CD4-positive, alpha-beta T cell treated with Interleukin-6 at 100 ng/mL for 8 hours (primary cell): ENCODE measurements at places on chromosomes 12 and 14.
A peak's percentile ranks its signal among the peaks of the same experiment; 100 is the strongest.

DNA sequence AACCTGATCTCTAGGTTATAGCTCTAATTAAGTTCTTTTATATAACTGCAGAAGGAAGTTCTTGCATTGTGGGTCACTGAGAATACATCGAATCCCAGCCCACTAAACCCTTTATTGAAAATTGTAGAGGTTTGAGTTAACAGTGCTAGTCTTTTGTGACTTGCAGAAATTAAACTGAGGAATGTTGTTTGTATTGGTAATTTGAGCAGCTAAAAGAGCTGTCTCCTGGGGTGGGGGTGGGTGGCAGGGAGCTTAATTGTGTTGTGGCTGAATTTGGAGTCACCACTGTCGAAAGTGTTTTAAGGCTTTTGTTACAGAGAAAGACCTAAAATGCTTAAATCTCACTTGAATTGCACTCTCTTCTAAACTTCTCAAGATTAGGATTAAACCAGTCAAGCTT is 3.2 kb upstream of the COX8C start:
- DNase-seq = no peak

- DNase-seq = no peak
Measured at GRCh38 chr12:71840231-71840847, 780 bp downstream of the TBC1D15 start.

DNA sequence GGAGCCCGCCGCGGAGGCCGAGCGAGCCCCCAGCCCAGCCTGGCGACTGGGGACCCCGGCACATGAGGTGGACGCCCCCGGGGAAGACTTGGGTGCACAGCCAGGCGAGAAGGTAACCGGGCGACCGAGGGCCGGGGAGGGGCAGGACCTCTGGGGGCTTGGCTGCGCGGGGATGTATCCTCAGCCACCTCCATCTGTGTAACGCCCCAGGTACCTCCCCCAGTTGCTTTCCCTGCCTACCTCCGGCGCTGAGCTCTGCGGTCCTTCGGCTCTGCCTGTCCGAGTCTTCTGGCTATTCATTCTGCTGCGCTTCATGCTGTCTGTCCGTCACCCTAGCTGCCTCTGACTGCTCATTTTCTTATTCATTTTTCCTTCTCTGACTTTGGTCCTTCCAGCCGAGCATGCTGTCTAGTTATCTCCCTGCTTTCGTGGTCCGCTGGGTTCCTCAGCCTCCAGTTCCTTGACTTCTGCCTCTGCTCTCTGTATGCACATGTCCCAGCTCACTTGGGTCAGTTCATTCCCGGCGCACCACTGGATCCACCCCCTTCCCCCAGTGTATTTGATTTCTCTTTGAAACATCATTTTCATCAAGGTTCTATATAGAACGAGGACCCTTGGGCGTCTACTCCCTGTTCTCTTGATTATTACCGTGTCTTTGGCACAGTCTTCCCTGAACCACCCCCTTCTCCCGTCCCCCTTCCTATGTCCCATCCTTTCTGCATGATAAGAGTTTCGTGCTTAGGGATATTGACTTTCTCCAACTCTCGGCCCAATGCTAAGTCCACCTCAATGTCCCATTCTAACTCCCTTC is 612 bp downstream of the PHC1 start:
- DNase-seq = peak; percentile 57

GRCh38 chr12:53227836-53228235 is 4.2 kb downstream of the RARG start:
- DNase-seq = no peak

GRCh38 chr12:46770501-46771183 is 55.2 kb downstream of the SLC38A4 start:
- DNase-seq = no peak

- no peak for DNase-seq
Measured at GRCh38 chr12:58029260-58029659, 87.9 kb downstream of the ATP23 start.

DNA sequence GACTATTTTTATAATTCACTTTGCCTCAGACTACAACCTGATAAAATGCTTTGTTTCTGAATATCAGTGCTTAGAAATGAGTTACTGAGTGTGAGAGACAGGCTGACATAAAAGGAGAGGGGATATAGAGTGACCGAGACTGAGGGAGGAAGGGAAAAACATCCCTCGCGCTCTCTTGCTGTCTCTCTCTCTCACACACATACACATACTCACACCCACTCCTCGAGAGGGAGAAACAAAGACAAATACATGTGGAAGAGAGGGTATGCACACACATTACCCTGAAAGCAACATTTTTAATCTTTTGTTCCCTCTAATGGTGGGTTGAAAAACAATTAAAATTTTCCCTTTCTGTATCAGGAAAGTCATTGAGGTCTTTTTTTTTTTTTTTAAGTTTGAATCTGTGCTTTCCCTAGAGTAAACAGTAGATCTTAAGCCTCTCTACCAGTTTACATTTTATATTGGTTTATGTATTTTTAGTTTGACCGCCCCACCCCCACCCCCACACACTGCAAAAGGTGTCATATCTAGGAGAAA is 45.3 kb downstream of the FRS2 start:
- no peak for DNase-seq

GRCh38 chr12:37546206-37546605 is 770.4 kb upstream of the ALG10B start:
- no peak for DNase-seq

GRCh38 chr12:14514946-14515345 is 52.7 kb downstream of the PLBD1 start:
- DNase-seq = no peak

- no peak for DNase-seq
Measured at GRCh38 chr12:62914443-62915203, 20.3 kb downstream of the PPM1H start.

GRCh38 chr14:70594461-70594860 is 6.0 kb downstream of the MED6 start:
- DNase-seq = no peak

DNA sequence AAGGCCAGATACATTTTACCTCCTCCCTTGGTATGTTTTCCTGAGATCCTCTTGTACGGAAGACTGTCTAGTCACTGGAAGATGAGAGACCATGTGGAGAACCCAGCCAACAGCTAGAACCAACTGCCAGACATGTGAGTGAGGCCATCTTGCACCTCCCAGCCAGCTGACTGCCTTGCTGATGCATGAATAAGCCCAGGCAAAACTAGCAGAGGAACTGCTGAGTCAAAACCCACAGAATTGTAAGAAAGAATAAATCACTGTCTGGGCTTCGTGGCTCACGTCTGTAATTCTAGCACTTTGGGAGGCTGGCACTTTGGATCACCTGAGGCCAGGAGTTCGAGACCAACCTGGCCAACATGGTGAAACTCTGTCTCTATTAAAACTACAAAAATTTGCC is 160.0 kb downstream of the TPH2 start:
- no peak for DNase-seq

GRCh38 chr12:50986966-50987737 is 34.8 kb downstream of the HIGD1C start:
- DNase-seq = peak; percentile 22

DNA sequence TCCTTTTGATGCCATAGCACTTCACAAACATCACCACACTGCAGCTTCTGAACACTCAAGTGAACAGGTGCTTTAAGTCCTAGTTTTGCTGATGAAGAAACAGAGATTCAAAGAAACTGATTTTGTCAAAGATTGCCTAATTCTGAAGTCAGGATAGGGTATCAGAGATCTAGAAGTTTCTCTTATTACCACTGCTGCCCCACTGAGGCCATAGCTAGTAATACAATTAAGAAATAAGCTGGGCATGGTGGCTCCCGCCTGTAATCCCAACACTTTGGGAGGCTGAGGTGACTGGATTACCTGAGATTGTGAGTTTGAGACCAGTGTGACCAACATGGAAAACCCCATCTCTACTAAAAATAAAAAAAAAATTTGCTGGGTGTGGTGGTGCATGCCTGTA is 458.3 kb upstream of the SEL1L start:
- no peak for DNase-seq

- DNase-seq = peak; percentile 10
Measured at GRCh38 chr14:99393059-99393655, 87.5 kb downstream of the SETD3 start.

DNA sequence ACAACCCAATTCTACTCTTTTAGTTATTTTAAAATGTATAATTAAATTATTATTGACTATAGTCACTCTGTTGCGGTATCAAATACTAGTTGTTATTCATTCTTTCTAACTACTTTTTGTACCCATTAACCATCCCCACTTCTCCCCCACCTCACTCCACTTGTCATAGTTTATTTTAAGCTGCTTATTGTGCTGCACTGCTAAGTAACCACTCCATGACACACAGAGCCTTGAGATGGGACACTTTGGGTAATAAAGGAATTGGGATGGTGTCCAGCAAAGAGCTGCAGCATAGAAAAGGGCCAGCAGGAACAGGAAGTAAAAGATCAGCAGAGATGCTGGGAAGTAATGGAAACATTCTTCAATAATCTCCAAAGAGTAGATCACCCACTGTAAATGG is 123.0 kb downstream of the RPS29 start:
- no peak for DNase-seq

- no peak for DNase-seq
Measured at GRCh38 chr12:89817501-89818226, 109.0 kb upstream of the ATP2B1 start.

DNA sequence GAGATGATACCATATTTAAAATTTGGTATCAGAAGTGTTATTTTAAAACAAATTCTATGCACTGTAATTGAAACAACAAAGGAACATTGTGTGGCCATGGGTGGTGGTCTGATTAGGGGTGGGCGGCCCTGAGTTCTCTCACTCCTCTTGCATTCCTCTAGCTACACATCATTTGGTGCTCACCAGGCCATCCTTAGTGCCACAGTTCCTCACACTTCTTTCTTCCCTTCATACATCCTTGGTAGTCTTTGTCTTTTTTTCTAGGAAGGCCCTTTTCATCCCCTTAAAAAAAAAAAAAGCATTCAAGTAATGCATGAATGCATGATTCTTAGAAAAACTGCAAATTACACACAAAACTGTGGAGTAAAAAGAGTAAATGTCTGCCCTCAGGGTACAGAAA is 2.4 kb upstream of the MANSC4 start:
- DNase-seq = no peak

DNA sequence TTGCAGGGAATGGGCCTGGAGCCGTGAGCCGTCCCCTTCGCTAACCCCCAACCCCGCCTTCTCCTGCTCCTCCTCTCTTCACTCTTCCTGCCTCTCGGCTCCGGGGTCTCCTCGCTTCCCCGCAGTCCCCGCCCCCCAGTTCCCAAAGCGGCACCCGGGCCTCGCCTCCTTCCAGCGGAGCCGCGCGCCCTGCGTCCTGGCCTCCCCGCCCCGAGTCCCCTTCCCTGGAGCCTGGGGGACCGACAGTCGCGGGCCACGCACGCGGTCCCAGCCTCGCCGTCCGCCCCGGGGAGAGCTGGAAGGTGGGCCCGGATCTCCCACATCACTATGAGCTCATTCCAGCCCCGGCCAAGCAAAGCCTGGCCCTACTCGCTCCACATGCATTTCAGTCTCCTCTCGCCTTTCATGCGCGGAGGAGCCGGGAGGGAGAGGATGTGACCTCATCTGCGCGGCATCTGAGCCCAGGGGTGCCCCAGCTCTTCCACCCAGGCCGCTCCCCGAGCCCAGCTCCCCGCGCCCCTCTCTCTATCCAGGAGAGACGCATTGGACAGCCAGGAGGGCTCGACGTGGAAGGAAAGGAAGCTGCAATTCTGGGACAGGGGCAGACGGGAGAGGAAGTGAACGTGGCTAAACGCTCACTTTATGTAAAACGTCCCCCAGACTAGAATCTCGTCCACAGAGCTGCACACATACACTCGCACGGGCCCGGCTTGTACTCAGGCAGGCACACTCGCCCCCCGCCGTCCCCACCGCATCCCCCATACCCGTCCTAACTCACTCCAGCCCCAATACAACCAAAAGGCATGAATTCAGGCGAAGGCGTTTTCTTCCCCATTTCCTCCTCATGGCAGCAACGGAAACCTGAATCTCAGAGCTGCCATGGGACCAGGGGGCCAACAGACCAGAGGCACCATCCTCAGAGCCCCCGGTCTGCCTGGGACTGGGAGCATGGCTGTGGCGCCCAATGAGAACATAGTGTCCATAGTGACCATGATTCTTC is 108.7 kb upstream of the CCND2 start:
- peak; percentile 56 for DNase-seq

- no peak for DNase-seq
Measured at GRCh38 chr12:7864601-7865150, 8.0 kb downstream of the SLC2A14 start.

DNA sequence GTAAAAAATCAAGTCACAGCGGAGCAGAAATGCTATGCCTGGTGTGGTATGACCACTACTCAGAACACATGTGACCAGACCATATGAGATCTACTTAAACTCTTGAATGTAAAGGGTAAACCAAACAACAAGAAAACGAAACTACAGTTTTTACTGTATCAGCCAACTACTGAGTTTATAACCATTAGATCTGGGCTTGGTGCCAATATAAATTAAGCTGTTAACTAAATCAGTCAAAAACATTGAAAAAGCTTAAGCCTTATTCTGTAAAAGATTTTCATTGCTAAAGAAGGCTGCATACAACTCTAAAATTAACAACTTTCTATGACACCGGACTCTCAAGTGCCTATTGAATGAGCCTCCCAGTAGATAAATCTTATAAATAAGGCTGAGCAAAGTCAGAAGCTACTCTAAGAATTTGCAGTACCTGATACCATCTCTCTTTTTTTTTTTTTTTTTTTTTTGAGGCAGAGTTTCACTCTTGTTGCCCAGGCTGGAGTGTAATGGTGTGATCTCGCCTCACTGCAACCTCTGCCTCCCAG is 35.4 kb downstream of the SPTLC2 start:
- peak; percentile 22 for DNase-seq

DNA sequence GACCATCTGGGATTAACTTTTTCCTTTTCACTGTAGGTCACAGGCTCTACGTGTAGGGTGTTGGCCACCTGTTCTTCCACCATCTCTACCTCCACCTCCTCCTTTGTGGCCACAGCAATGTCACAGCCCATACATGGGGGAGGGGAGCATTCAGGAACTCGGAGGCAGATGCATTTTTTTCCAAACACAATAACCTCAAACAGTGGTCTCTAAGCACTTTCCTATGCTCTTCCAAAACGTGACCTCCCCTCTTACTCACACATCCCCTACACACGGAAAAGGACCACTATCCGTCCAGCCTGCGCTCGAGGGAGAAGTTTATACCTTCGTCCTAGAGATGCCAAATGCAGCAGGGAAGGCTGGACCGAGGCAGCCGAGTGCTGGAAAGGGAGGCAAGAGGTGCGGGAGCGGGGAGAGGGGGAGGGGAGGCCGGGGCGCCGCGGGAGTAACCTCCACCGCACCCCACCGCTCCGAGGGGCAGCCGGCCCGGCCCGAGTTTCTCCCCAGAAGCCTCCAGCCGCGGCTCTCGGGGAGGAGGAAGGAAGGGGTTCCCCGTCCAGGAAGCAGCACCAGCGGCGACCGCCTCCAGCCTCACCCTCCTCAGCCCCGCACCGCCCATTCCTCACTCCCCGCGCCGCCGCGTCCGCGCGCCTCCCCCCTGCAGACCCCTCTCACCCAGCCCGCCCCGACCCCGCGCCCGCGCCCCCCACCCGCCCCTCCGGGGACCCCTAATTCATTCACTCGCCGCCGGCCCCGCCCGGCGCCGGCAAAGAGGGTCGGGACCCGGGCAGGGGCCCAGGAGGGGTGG is 594 bp downstream of the KRAS start:
- DNase-seq = peak; percentile 29

GRCh38 chr12:67352682-67353081 is 83.5 kb downstream of the CAND1 start:
- DNase-seq = no peak

- DNase-seq = no peak
Measured at GRCh38 chr14:104280902-104281767, 142.7 kb downstream of the KIF26A start.
